ENCODE measurements at places on chromosomes 13 and 19. TPM values are rescaled to one million over a fixed set of nuclear protein-coding genes. Genes with fewer than 3 reads are reported as not detected.

DNA sequence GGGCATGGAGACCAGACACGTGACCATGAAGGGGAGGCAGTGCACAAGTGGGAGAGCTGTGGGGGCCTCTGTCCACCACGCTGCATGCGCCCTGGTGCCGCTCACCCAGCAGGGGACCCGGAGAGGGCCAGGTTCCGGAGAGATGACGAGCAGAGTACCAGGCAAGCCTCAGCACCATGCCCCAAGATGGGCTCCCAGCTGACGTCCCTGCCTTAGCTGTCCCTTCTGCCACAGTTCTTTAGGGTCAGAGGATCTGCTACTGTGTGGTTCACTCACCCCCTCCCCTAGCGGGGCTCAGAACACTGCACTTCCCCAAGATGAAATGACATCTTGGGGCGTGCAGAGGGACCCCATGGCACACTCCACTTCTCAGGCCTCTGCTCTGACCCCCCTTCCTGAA lies 9.6 kb upstream of the PRKD2 start:
- no peak overlapping the region for H3K27ac ChIP-seq
- no peak overlapping the region for H3K4me3 ChIP-seq
- peaks cover 15% of the 10 kb centered on the region for H3K4me1 ChIP-seq
- H3K36me3 ChIP-seq = peaks cover 98% of the 10 kb centered on the region
- no peaks in the 10 kb centered on the region for H3K27me3 ChIP-seq

GRCh38 chr13:91014696-91015095 lies 332.8 kb upstream of the MIR17HG start:
- no peaks in the 10 kb centered on the region for H3K4me1 ChIP-seq
- DNase-seq = no peak
- no peaks in the 10 kb centered on the region for H3K27me3 ChIP-seq
- no peaks in the 10 kb centered on the region for H3K36me3 ChIP-seq

Gene PLEKHG2
- 7.7 TPM for total RNA-seq

GRCh38 chr13:32645854-32646253 lies 59.6 kb downstream of the PDS5B start:
- H3K27ac ChIP-seq = no peak overlapping the region
- no peaks in the 10 kb centered on the region for H3K27me3 ChIP-seq
- peaks cover 7% of the 10 kb centered on the region for H3K4me1 ChIP-seq
- no peak overlapping the region for H3K4me3 ChIP-seq

DNA sequence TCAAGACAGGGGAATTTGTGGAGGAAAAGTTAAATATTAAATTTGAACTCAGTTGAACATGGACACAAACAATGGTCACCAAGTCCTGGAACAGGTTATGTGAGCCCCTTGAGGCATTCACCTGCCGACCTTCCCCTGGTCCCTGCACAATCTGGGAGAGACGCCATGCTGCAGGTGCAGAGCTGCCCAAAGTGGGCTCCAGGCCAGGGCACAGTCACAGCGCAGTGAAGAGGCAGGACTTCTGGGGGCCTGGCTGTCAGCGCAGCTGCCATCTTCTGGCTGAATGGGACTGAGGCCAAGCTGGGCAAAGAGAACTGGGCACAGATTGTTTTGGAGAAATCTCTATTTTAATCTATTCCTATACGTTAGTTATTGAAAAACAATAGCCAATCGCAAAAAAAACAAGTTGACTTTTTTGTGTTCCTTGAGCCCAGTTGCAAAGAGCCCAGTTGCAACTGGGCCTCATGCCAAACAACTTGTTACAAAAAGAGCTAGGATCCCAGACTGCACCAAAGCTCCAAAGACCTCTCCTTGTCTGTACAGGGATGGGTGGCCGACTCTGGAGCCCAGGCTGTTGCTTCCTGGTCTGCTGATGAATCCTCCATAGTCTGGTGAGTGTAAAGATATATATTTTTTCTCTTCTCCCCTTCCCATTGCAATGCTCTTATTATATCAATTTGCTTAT lies 1.2 kb upstream of the ZNF626 start:
- H3K27me3 ChIP-seq = no peaks in the 10 kb centered on the region
- H3K4me3 ChIP-seq = no peak overlapping the region
- peaks cover 15% of the 10 kb centered on the region for H3K36me3 ChIP-seq
- no peak for DNase-seq
- H3K27ac ChIP-seq = no peak overlapping the region
- H3K4me1 ChIP-seq = peaks cover 21% of the 10 kb centered on the region

GRCh38 chr13:55000043-55000442 lies 1971.4 kb downstream of the OLFM4 start:
- no peaks in the 10 kb centered on the region for H3K36me3 ChIP-seq
- H3K27me3 ChIP-seq = no peaks in the 10 kb centered on the region
- H3K4me1 ChIP-seq = no peaks in the 10 kb centered on the region
- no peak overlapping the region for H3K4me3 ChIP-seq
- no peak overlapping the region for H3K27ac ChIP-seq

Gene PTH2
- total RNA-seq = not detected

Gene WDR88
- not detected for total RNA-seq

Gene SH3GL1
- total RNA-seq = 81.5 TPM

GRCh38 chr13:95647321-95647720 lies 2.8 kb upstream of the DZIP1 start:
- H3K4me3 ChIP-seq = no peak overlapping the region
- H3K36me3 ChIP-seq = no peaks in the 10 kb centered on the region
- H3K4me1 ChIP-seq = peaks cover 19% of the 10 kb centered on the region
- no peak for DNase-seq
- no peak overlapping the region for H3K27ac ChIP-seq

DNA sequence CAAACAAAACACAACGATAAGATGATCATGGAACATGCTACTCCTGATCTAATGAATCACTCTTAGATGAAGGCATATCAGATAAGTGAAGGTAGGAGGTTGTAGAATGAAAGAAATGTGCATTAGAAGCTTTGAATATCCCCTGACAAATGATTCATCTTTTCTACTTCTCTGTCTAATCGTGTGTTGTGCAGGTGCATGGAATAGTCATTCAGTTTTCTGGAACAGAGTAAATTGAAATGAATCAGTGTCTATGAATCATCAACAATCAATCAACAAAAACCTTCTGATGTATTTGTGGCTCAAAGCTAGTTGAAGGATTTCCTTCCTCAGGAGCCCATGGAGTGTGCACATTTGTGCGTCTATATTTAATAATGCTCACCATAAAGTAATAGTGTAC lies 1290.4 kb upstream of the PCDH20 start:
- H3K27me3 ChIP-seq = no peaks in the 10 kb centered on the region
- no peak overlapping the region for H3K27ac ChIP-seq
- H3K4me3 ChIP-seq = no peak overlapping the region
- no peak for DNase-seq
- no peaks in the 10 kb centered on the region for H3K36me3 ChIP-seq

GRCh38 chr19:49103331-49104085 lies 10.7 kb upstream of the LIN7B start:
- no peak overlapping the region for H3K27ac ChIP-seq
- H3K4me3 ChIP-seq = no peak overlapping the region
- peaks cover 100% of the 10 kb centered on the region for H3K36me3 ChIP-seq
- DNase-seq = no peak
- H3K27me3 ChIP-seq = no peaks in the 10 kb centered on the region

DNA sequence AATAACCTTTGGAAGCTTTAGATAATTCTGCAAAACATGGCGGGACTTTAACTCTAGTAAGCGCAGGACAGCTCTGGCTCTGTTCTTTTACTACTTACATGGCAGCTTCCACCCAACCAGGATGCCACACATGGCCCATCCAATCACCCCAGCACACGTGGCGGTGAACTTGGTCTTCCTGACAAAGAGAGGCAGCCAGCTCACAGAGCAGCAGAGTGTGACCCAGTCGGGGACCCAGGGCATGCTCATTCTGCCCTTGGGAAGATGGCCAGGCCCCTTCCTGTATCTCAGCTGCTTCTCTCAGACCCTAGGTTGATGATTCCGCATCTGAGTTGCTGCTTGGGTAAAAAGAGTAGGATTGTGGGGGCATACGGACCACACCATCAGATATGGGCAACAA lies 172.1 kb downstream of the USP12 start:
- no peaks in the 10 kb centered on the region for H3K36me3 ChIP-seq
- no peak overlapping the region for H3K27ac ChIP-seq
- H3K27me3 ChIP-seq = peaks cover 12% of the 10 kb centered on the region
- H3K4me3 ChIP-seq = no peak overlapping the region

GRCh38 chr19:45113628-45114027 lies 20.6 kb downstream of the PPP1R37 start:
- no peak for DNase-seq
- peaks cover 31% of the 10 kb centered on the region for H3K4me1 ChIP-seq
- no peaks in the 10 kb centered on the region for H3K36me3 ChIP-seq

GRCh38 chr19:35715355-35715809 lies 2.4 kb upstream of the KMT2B start:
- H3K4me3 ChIP-seq = peak overlapping the region; percentile 89
- H3K27me3 ChIP-seq = no peaks in the 10 kb centered on the region

Gene ERICH6B
- not detected for total RNA-seq

GRCh38 chr13:29707876-29708543 lies 112.5 kb upstream of the SLC7A1 start:
- H3K36me3 ChIP-seq = no peaks in the 10 kb centered on the region
- DNase-seq = no peak

DNA sequence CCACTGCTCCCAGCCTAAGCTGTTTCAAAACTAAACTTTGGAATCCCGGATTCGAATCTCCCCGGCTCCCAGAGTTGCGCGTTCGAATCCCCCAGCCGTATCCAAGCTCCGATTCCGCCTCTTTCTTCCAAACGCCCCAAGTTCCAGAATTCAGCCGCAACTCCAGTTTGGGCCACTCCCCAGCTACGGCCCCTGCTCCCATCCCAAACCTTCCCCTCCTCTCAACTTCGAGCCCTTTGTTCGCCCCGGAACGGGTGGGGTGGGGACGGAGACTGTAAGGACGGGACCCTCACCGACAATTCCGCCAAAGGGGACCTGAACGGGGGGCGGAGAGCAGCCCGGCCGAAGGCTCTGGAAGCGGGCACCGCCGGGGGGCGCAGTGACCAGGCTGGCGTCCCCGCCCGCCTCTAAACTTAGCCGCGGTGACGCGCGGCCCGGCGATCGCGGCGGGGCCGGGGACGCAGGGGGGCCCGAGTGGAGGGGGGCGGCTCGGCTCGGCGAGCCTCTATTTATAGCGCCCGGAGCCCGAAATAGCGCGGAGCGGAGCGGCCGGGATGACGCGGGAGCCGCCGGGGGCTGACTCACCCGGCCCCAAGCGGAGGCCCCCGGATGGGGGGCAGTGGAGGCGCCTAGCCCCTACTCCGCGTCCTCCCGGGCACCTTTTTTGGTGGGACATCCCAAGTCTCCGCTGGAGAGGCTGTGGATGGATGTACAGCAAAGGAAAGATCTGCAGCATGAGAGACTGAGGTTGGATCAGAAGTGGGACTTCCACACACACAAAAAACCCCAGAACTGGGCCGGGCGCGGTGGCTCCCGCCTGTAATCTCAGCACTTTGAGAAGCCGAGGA lies 4.9 kb upstream of the ERCC1 start:
- no peak for DNase-seq
- no peaks in the 10 kb centered on the region for H3K36me3 ChIP-seq
- H3K4me3 ChIP-seq = peak overlapping the region; percentile 61

DNA sequence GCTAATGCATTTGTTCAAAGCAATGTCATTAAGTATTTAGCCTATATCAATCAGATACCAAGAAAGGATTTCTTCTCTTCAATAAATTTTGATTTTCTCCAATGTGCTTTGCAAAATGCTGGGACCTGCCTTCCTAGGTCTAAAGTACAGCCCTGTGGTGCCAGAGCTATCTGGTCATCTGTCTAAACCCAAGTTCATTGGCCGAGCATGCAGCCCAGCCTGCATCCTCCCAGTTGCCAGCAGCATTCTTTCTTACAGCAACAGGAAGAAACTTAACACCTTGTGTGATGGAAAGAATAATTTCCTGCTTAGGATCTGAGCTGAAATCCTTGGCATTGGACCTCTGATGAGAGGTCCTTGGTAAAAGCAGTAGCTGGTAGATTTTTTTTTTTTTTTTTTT lies 310.0 kb downstream of the RBM26 start:
- H3K27ac ChIP-seq = no peak overlapping the region
- no peaks in the 10 kb centered on the region for H3K4me1 ChIP-seq
- no peak overlapping the region for H3K4me3 ChIP-seq
- H3K27me3 ChIP-seq = no peaks in the 10 kb centered on the region

Gene ACOD1
- total RNA-seq = not detected

Gene B3GNT3
- total RNA-seq = 7.6 TPM

- no peak overlapping the region for H3K27ac ChIP-seq
- H3K4me1 ChIP-seq = peaks cover 11% of the 10 kb centered on the region
- DNase-seq = no peak
Measured at GRCh38 chr19:50419022-50419579, 363 bp downstream of the SPIB start.

GRCh38 chr19:6476155-6476895 lies 5.3 kb downstream of the DENND1C start:
- H3K27ac ChIP-seq = no peak overlapping the region
- peaks cover 4% of the 10 kb centered on the region for H3K36me3 ChIP-seq
- H3K27me3 ChIP-seq = peaks cover 21% of the 10 kb centered on the region
- no peak for DNase-seq
- peaks cover 17% of the 10 kb centered on the region for H3K4me1 ChIP-seq
- H3K4me3 ChIP-seq = peak overlapping the region; percentile 31

Gene TSPAN16
- total RNA-seq = not detected

Gene SMIM24
- total RNA-seq = not detected

DNA sequence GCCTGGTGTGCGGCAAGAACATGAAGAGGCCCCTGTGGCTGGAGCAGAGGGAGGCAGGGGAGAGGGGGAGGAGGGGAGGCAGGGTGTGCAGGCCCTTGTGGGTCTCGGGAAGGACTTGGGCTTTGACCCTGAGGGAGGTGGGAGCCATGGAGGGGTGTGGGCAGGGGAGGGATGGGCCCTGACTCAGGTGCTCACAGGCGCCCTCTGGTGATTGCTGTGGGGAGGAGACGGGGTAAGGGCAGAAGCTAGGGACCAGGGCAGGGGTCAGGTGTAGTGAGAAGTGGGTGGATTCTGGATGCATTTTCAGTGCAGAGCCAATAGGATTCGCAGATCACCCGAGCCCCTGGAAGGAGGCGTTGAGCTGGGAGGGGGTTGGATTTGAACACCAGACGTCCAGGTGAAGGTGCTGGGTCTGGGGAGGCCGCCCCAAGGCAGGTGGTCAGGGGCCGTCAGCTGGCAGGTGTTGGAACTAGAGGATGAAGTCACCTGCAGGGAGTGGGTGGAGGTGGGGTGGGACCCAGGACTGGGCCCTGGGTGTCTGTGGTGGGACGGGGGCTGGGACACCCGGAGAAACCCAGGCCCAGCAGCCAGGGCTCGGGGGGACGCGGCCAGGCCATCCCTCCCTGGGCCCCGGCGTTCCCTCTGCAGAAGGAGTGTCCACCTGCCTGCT lies 185.4 kb downstream of the KDM4B start:
- DNase-seq = no peak
- peaks cover 20% of the 10 kb centered on the region for H3K36me3 ChIP-seq
- H3K4me1 ChIP-seq = peaks cover 11% of the 10 kb centered on the region

DNA sequence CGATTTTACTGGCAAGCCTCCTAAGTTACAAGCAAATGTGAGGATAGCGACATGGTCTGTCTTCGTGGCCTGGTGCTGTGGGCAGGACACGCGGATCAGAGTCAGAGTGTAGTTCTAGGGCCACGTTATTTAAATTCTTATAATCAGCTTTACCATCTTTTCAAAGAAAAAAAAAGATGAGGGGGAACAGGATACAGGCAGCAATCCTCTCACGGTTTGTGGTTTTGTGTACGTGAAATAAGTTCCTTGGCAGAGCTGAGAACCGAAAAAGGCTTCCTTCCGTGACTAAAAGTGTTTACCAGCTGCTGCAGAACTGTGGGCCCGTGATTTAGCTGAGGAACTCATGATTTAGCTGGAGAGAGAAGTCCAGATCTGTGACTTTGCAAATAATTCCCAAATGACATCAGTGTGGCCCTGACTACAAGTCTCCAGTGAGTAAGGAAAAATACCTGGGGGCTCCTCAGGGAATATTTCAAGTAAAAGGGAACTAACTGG lies 27.2 kb downstream of the RCBTB2 start:
- DNase-seq = no peak
- H3K27ac ChIP-seq = peak overlapping the region; percentile 69
- peaks cover 43% of the 10 kb centered on the region for H3K4me1 ChIP-seq
- H3K27me3 ChIP-seq = no peaks in the 10 kb centered on the region

Gene SYT3
- 0.23 TPM for total RNA-seq

Data from suprapubic skin (tissue), 4 donors.